Activated CD8-positive, alpha-beta memory T cell treated with anti-CD3 and anti-CD28 coated beads for 4 hours (primary cell): ENCODE measurements at places on chromosomes 3 and 15.

- DNase-seq: no peak
These were observed 8.2 kb downstream of the TRNT1 start for GRCh38 chr3:3134750-3135448.

GRCh38 chr3:33789183-33789954 is 9.1 kb upstream of the PDCD6IP start:
- no peak for DNase-seq

DNA sequence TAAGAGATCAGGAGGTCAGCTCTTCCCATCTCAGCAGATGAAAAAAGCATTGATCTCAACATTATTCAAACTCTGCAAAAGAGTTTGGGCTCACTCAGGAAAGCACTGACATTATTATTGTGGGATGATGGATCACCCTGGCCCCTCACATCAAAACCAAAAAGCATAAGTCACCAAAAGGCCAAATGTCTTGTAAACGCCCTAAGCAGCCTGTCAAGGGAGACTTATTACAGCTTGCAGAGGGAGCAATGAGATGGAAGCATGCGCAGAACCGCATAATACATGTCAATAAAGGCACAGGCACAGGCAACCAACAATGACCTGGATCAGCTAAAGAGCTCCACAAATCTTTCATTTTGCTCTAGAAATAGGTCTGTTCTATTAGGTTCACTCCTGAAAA is 4.6 kb downstream of the FSIP1 start:
- DNase-seq: no peak

DNA sequence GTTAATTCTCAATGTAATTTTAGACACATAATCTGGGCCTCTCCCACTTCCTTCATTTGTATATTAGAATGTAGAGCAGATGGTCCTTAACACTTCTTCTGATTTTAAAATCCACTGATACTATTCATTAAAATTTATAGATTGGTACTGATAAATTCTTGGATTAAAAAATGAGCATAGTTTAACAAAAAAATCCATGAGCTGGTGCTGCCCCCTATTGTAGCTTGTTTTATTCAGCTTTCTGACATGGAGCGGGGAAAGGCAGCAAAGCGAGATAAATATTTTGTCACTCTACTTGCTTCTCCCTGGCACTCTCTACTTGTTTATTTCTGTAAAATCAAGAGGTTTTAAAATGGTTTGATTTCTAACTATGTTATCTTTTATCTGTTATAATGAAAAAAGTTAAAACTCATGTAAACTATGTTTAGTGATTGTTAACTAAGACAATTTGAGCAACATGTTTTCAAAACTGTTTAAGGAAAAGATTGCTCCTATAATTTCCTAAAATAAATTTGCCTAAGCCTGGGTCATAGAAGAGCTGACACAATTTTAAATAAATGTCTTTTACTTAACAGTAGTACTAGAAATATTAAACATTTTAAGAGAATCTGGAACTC is 26.5 kb upstream of the PLOD2 start:
- DNase-seq: no peak

DNA sequence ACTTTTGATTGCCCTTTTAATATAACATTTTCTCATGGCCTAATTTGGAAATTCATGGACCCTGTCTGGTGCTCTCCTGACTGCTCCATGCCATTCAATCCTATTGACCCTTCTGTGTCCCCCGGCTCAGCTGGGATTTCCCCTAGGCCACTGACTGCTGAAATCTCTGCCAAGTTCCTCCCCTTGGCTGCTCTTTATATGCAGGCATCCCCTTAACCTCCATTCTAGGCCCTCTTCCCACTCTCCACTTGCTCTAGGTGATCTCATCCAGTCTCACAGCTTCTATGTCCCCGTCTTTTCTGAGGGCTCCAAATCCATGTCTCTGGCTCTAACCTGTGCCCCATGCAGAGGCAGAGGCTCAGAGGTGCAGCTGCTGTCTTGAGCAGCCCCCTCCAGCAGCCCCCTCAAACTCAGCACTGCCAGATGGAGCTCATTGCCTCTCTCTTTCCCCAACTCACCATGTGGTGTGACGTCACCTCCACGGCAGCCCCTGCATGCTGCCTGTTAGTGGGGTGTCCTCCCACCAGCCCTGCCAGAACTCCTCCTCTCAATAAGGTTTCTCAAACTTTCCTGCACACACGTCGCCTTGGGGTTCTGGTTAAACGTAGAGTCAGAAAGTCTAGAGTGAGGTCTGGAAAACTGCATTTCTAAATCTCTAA is 6.6 kb downstream of the FSD2 start:
- DNase-seq: no peak

DNA sequence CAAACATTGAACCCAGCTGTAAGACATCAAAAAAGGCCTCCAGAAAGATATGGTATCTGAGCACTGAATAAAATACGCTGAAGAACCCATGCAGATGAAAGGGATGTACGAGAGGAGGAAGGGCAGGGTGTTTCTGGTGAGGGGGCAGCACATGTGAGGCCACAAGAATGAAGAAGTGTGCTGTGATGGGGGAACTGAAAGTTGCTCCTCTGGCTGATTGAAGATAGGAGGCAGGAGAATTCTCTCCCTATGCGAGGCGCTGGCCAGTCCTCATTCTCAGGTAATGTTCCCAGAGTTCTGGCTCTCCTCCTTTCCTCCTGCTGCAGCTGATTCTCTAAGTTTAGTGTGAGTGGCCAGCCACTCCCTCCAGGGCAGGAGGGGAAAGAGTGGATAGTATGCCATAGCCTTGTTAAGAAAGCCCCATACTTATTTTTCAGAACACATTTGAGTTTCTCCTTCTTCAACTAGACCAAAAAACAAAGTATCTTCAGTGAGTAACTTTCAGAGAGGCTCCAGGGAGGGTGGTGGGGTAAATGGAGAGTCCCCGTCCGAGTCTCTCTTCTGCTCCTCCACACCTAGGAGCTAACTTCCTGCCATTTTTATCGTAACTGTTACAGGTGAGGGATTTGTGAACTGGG is 26.9 kb upstream of the MYO1E start:
- no peak for DNase-seq

- DNase-seq: no peak
These were observed 498 bp upstream of the ARNT2 start for GRCh38 chr15:80403712-80404056.

DNA sequence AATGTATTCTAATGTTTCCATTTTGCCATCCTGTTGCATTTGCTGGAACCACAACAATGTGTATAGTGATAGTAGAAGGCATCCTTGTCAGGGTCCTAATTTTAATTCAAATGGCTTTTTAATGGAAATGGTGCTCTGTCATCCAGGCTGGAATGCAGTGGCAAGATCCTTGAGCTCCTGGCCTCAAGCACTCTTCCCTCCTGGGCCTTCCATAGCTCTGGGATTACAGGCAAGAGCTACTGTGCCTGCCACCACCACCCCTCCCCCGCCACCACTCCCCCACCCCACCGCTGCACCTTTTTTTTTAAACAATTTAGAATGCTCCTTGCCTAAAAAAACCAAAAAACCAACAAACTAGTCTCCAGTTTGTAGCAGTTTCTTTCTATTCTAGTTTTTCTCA is 15.2 kb upstream of the IQCF6 start:
- no peak for DNase-seq

DNA sequence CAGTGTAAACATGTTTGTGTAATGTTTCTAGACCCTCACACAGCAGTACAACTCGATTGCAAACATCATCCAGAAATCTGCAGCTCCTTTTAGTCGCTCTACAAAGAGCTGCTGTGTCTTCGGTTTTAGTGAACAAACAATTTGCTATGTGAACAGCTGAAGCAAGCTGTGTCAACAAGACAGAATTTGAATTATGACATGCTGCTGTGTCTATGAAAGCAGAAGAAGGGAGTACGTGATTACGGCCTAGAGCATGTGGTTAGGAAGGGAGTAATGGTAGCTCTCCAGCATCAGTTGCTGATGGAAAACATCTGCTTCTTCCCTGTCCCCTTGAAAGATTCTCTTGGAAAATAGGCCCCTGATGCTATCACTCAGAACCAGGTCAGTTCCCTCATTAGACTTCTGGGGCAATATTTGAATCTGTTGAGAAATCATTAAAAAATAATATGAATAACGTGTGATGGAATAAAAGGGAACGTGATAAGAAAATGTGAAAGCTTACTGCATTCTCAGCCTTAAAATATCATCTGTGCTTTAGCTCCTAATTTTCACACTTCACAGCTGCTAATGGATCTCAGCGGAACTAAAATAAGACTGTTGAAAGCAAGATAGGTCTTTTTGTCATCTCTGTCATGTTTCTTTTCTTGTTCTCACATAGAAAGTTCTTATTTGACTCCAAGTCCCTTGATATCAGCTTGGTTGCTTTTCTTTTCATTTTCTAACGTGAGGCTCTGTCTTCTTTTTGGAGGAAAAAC is 891.5 kb downstream of the ROBO2 start:
- DNase-seq: no peak

- DNase-seq: peak; percentile 86
These were observed at the start of gene CAPN7 for GRCh38 chr3:15205934-15206661. TSS of gene CAPN7 (plus strand) at chr3:15206246. CDS start at chr3:15206496, 250 bp downstream.

GRCh38 chr3:101512396-101512645 is 691 bp downstream of the SENP7 start:
- DNase-seq: no peak

DNA sequence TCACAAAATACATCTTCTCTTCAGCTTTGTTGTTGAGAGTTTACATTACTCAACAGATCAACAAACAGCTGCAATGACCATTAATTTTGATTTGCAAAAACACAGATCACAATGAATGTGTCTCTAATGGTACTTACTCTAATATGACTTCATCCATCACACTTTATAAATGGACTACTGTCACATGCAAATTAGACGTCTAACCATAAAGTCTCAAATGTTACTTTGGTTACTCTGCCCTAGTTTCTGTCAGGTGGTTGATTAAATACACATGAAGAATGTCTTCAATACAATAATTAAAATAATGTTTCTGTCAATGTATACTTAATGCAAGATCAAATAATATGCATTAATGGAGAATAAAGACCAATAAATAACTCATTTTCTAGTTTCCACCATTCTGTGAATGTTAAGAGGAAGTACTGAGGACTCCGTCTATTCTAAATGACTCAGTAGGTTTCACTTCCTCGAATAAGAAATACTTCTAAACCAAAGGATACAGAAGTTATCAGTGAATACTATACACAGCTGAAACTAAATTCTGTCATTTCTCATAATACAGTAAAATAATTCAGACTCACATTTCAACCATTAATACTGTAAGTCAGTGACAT is 145.8 kb downstream of the CBLB start:
- no peak for DNase-seq

DNA sequence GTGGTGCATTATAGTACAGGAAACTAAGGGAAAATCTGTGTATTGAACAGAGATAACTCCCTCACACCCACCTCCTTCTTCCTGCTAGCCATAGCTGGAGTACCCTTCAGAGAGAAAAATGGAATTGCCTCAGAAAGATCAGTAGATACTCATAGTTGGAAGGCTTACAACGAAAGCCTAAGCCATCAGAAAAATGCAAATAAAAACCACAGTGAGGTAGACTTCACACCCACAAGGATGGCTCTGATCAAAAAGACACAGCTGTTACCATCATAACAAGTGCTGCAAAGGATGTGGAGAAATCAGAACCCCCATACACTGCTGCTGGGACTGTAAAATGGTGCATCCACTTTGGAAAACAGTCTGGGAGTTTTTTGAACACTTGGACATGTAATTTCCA is 7.4 kb upstream of the DLG1 start:
- DNase-seq: no peak
